SW480 (cell line): ENCODE measurements at places on chromosomes 4 and X.
A peak's percentile ranks its signal among the peaks of the same experiment; 100 is the strongest.

- DNase-seq = no peak
These were observed 156.4 kb upstream of the PCDH10 start for GRCh38 chr4:132992686-132993085.

DNA sequence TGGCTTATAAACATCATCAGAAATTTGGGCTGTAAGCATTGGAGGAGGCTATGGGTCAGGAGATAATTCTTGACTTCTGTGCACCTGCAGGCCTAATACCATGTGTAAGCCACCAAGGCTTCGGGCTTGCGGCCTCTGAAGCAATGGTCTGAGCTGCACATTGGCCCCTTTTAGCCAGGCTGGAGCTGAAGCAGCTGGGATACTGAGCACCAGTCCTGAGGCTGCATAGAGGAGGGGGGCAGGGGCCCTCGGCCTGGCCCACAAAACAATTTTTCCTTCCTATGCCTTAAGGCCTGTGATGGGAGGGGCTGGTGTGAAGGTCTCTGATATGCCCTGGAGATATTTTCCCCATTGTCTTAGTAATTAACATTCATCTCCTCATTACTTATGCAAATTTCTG, 373.0 kb upstream of the HTR2C start:
- no peak for DNase-seq

- DNase-seq = no peak
These were observed 27.0 kb upstream of the GPR78 start for GRCh38 chr4:8553216-8553615.

GRCh38 chr4:160523231-160523630, 1420.4 kb downstream of the RAPGEF2 start:
- DNase-seq = no peak

DNA sequence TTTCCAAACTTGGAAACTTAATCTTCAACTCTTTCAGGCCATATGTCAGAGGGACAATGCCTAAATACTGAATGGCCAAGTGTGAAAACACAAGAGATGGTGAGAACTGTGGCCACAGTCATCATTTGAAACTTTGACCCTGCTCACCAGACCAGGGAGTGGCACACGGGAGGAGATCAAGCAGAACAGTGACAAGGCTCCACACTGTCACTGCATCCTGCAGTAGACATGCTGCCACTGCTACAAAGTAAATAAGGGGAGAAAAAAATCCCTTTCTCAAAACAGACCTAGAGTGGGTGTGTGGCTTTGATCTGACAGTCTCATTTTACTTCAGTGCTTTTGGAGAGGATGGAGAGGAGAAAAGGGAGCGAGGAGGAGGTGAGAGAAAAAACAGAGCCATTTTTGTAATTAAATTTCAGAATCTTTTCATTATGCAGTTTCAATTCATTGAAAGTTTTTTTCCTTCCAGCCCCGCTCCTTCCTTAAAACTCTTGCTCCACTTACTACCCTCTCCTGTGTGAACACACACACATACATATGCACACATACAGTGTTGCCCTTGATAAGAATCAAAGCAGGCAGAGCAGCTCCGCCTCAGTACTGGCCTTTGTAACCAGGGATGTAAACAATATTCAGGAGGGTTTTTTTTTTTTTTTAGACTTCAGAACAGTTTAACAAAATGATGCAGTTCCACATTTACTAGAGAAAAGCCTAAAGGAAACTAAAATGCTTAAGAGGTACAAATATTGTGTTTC, 34.4 kb downstream of the NEXMIF start:
- peak; percentile 14 for DNase-seq

DNA sequence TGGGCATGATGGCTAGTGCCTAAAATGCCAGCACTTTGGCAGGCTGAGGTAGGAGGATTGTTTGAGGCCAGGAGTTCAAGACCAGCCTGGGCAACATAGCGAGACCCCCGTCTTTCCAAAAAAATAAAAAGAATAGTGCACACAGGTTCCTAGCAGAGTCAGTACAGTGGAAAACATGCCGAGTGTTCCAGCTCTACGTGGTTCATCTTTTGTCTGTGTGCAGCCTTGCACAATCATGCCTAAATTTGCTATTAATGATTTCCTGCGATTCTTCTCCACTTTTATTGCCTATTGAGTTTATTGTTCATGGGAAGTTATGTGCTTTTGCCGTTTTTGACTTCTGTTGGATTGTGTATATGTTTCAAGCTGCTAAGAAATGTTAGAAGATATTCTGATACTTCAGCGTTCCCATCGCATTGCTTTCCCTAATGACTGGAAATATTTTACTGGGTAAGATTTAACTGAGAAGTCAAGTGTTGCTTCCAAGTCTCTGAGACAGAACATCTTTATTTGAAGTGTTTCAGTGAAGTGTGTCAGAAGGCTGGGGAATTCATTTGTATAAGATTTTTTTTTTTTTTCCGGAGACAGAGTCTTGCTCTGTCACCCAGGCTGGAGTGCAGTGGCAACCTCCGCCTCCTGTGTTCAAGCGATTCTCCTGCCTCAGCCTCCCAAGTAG, 11.3 kb downstream of the DOCK11 start:
- no peak for DNase-seq

- DNase-seq = no peak
These were observed 53.0 kb downstream of the HAND2 start for GRCh38 chr4:173477016-173477415.

DNA sequence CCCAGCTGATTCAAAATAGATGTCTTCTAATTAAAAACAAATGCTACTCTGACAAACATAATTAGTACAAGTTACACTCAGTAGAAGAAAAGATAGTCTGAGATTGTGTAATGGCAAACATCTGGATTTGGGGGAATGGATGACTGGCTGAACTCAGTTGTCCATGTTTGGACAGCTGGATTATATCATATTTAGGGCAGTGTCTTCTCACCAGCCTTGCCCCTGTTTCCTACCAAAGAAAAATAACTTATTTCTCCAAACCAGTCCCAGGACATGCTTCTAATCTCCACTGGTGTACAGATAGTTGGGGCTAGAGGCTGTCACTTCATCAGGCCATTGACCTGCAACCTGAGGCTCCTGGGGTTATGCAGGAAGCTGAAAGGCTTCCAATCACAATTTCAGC, 237.3 kb downstream of the USP46 start:
- no peak for DNase-seq

DNA sequence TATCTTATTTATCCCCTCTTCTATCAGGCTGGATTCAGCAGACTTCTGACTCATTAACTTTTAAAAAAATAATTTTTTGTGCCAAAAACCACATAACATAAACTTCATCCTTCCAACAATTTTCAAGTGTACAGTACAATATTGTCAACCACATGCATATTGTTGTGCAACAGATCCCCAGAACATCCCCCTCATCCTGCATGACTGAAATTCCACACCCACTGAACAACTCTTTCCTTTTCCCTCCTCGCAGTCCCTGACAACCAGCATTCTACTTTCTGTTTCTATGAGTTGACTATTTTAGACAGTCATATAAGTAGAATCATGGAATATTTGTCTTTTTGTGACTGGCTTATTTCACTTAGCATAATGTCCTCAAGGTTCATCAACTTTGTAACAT, 2.2 kb upstream of the MID2 start:
- DNase-seq = peak; percentile 21

- DNase-seq = no peak
These were observed 595.7 kb upstream of the EPHA5 start for GRCh38 chr4:66266035-66266434.

- no peak for DNase-seq
These were observed 15.3 kb downstream of the FGFR3 start for GRCh38 chr4:1808396-1808795.

- no peak for DNase-seq
These were observed 7.2 kb downstream of the ZNF185 start for GRCh38 chrX:152905081-152905420.

- DNase-seq = no peak
These were observed 29.2 kb downstream of the SULT1B1 start for GRCh38 chr4:69731241-69731640.

GRCh38 chr4:115670930-115671329, 557.5 kb upstream of the NDST4 start:
- no peak for DNase-seq

- DNase-seq = no peak
These were observed 97.8 kb downstream of the TMEM47 start for GRCh38 chrX:34559325-34559724.

GRCh38 chr4:11232015-11232414, 196.7 kb downstream of the HS3ST1 start:
- DNase-seq = no peak

DNA sequence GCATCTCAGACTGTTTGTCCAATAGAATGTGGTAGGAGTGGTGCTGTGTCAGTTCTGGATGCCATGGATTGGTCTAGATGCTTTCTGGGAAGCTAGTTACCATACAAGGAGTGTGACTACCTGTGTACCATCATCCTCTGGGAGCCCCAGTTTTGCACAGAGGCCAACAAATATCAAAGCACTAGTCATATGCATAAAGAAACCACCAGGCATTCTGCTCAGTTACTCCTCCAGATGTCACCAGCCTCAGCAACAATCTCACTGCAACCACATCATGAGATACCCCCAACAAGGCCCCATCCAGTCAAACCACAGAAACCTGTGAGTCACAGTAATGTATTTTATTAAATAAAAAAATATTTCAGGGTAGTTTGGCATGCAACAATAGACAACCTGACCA, 435.8 kb upstream of the CPEB2 start:
- DNase-seq = peak; percentile 54

- no peak for DNase-seq
These were observed 46.1 kb upstream of the CITED1 start for GRCh38 chrX:72351606-72352334.

GRCh38 chr4:8528713-8529112, 51.5 kb upstream of the GPR78 start:
- peak; percentile 28 for DNase-seq

- DNase-seq = no peak
These were observed 75.2 kb downstream of the COQ2 start for GRCh38 chr4:83209419-83209818.

- no peak for DNase-seq
These were observed 6.9 kb downstream of the SH3RF1 start for GRCh38 chr4:169263791-169264392.

- no peak for DNase-seq
These were observed 193.0 kb downstream of the MGST2 start for GRCh38 chr4:139858436-139859205.

DNA sequence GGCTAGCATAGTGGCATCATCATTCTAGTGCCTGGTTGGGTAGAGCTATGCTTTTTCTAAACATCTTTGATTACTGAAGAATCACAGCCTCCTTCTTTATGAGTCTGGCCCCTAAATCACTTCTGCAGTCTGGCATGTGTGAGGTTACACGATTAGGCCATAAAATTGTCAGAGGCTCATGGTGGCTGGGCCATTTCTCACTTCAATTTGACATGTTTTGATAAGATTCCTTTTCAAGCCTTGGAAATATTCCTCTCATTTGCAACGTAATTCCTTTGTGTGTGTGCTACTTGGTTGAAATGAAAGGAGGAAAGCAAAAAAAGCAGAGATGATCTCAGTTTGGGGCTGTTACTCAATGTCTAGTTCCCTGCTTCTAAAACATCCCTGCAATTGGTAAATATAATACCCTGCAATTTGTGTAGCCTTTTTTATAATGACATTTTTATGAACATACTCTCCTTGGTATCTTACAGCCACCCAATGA, 6.2 kb downstream of the CCKAR start:
- no peak for DNase-seq

DNA sequence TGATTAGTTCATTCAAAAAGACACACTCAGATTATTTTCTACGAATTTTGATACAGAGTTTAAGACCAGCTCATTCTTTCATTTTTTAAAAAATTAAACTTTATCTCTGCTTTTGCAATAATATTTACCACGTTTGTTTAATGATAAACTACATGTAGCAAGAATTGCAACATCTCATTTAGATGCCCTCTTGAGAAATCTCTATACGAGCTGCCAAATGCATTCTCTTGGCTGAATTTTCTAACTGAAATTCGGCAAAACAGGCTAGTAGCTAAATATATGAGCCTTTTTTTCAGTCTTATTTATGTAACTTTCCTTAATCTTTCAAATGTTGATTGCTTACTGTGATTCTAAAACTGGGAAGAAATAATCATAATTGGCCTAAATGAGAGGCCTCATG, 2.1 kb upstream of the GC start:
- DNase-seq = no peak

GRCh38 chr4:154741922-154742850, 1.6 kb upstream of the LRAT start:
- DNase-seq = no peak

DNA sequence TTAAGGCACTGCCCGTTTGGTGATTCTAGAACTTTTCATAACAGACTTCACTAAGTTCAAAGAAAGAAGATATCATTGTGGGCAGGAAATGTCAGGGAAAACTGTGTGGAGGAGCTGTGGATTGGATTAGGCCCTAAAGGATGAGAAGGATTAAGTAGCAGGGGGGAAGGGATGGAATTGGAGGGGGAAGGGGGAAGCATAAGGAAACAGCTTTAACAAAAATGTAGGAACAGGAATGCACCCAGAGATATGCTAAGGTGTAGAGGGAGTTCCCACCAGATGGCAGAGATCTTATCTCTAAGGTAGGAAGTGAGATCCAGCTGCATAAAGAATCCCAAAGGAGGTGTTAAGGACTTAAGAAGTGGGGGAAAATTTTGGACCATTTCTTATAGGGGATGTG, 114.5 kb downstream of the LARP7 start:
- no peak for DNase-seq

DNA sequence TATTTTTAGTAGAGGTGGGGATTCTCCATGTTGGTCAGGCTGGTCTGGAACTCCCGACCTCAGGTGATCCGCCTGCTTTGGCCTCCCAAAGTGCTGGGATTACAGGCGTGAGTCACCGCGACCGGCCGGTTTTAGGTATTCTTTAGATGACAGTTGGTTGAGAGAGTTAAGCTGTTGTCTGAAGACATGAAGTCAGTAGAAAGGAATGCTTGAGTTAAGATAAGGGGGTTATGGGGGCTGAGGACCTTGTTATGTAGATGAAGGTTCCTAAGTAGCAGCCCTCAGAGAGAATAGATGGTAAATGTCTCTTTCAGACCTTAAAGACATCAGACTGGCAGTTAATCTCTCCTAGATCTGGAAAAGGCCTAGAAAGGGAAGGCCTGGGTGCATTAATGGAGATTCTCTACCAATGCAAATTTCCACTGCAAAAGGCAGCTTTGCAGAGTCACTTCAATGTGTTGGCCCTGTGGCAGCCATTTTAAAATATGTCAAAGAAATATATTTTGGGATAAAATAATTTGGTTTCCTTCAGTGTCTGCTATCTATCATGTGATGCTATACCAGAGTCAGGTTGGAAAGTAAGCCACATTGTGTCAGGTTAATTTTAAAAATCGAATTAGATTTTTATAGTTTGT, 6.4 kb upstream of the ZNF674 start:
- no peak for DNase-seq

DNA sequence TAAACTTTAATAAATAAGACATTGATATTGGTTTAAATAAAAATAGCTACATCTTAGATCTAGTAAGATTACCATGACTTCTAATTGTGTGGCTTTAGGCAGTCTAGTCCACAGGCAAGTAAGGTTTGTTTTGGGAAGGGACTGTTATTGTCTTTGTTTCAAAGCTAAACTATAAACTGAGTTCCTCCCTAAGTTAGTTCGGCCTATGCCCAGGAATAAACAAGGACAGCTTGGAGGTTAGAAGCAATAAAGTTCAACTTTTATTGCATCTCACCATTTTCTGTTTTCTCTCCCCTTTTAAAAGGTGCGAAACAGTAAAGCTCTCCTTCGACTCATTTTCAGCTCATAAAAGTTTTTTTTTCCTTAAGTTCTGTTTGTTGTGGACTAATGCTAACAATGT, 70.4 kb upstream of the S100G start:
- no peak for DNase-seq

- no peak for DNase-seq
These were observed 581.3 kb upstream of the TENM3 start for GRCh38 chr4:181661923-181662322.

- no peak for DNase-seq
These were observed 55.9 kb upstream of the ALB start for GRCh38 chr4:73348185-73348584.
